ENCODE measurements at places on chromosomes 1 and 21.

DNA sequence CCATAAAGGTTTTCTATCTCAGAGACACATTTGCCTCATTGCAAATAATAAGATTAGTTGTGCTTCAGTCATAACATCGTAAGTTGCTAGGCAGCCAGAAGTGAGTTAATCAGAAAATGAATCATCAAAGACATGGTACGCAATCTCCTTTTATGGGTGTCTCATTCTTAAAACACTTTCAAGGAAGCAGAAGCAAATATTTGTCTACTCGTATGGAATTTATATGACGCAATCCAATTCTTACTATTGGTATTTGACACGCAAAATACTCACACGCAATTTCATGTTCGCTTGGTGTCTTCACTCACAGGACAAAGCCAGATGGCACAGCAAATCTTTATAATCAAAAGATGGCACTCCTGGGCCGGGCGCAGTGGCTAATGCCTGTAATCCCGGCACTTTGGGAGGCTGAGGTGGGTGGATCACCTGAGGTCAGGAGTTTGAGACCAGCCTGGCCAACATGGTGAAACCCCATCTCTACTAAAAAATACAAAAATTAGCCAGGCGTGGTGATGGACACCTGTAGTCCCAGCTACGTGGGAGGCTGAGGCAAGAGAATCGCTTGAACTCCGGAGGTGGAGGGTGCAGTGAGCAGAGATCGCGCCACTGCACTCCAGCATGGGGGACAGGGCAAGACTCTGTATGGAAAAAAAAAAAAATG is 56.4 kb downstream of the HLCS start:
- no peak for DNase-seq

DNA sequence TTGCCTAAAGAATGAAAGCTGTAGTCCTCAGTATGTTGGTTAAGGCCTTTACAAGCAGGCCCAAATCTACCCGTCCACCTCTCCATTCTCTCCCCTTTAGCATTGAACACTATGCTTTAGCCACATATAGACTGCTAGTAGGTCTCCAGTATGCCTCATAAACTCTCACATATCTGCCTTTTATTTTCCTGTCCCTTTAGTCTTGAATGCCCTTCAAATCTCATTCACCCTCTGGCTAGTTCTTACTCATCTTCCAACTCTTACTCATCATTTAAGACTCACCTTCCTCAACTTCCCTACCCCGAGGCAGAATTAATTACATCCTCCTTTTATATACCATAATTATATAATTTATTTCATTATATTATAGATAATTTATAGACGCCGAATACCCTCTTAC is 78.7 kb upstream of the TSPAN2 start:
- no peak for DNase-seq

DNA sequence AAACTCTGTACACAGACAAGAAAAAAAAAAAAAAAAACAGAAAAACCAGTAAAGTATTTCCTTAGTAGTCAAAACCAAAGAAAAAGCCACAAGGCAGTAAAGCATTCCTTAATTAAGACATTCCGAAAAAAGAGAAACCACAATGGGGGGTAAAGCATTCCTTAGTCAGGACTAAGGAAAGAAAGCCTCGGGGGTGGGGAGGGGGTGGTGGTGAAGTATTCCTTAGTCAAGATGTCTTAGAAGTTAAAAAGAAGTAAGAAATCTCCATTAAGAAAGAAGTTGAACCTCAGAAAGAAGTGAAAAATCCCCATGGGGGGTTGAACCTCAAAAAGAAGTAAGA is 28.2 kb upstream of the FMO1 start:
- DNase-seq: no peak

DNA sequence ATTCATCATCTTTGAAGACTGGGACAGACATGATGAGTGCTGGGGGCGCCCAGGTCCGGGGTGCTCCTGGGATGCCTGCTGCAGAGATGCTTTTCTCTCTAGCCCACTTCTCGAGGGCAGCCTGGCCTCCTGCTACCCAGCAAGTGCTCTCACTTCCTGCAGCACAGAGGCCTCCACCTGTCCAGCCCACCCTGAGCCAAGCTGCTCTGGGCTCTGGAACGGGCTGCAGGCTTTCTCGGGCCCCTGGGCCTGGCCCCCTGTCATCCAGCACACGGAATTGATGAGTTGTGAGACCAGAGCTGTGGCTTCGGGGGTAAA is 469.5 kb upstream of the VAMP3 start:
- DNase-seq: no peak

DNA sequence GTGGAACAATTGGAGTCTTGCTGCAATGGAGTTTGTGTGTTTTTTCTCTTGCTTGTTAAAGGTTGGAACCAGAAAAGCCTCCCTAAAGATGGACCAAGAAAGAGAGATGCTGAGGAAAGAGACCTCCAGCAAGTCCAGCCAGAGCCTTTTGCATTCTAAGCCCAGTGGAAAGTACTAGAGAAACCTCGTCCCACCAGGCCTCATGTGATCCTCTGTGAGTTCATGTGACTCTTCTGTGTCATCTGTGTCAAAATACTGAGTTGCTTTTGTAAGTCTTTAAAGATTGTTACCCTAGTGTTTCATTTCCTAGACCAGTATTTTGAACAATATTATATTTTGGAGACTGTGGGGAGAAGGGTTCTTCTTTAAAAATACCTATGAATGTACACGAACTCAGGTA is 12.5 kb upstream of the EFHD2 start:
- no peak for DNase-seq

DNA sequence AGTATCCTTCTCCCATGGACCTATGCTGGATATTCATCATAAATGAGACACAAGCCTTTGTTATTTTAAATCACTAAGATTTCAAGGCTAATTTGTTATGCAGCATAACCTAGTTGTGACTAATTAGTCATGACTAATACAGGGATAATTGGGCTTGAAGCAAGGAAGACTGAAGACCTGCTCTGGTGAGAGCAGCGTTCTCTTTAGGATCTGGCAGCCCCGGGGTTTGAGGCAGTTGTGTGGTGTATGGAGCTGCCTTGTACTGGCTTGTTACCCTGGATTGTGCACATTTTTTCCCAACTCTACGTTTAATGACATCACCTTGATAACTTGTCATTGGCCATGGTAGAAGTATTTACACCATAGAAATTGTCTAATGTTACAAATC is 25.7 kb upstream of the SPAG17 start:
- DNase-seq: no peak

GRCh38 chr1:41738475-41738874 is 180.2 kb downstream of the HIVEP3 start:
- DNase-seq: no peak

GRCh38 chr21:43933199-43933598 is 68.2 kb downstream of the AGPAT3 start:
- DNase-seq: no peak

- DNase-seq: no peak
Observed at GRCh38 chr1:14519976-14520375, 78.5 kb upstream of the KAZN start.

DNA sequence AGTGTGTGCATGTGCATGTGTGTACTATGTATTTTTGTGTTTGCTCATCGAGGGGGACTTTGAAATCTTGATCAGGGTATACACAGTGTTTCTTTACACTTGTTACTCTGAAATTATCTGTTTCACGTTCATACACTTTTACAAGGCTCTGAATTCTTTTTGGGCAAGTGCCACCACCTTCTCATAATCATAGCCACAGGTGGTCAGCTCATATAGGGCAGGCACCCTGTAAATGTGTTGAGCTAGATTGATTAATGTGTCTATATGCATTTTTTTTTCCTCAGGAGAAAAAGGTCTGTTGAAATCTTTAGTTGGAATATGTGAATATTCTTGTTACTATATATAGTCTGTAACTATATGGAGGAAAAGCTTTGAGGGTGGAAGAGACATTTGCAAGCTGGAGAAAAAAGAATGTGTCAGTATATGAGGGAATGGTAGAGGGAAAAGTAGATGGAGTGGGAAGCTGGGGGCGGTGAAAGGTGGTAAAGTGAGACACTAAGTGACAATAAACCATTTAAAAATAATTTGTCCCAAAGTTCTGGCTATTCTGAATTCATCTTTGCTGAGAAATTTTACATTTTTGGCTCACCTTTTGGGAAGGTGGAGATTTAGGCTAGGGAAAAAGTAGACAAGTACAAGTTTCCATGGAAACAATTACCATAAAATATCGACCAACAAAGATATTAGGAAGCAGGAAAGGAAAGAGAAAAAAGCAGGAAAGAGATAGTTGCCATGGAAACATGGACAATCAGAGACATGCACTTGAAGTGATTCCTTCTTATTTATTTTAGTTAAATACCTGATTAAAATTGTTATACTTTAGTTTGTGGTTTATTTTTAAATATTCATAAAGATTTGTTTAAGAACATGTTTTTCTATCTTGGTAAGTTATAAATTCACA is 277.5 kb downstream of the PDE4B start:
- no peak for DNase-seq

- no peak for DNase-seq
Observed at GRCh38 chr1:75764057-75764655, 21.9 kb upstream of the RABGGTB start.

DNA sequence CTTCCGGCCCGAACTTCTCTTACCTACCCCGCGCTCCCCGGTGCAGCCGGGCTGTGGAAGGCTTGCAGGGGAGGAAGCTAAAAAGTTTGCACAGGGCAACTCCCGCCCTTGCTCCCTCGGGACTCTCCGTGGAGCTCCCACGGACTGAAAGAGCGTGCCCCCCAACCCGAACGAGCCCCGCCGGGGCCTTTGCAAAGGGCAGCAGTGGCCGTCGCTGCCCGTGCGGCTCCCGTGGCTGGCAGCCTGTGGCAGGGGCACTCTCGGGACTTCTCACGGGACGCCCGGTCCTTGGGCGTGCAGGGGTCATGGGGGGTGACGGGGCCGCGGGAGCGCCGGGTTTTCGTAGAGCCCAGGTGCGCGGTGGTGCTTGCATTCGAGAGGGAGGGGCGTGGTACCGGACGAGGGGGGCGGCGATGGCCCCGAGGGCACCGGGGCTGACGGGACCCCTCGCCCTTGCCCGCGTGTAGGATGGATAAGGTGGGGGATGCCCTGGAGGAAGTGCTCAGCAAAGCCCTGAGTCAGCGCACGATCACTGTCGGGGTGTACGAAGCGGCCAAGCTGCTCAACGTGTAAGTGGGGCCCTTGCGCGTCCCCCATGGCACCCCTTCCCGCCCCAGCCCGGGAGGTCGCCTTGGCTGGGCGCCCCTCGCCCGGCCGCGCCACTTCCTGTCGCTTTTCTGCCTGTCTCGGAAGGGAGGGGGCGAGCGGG is 711 bp downstream of the GADD45A start:
- DNase-seq: peak; percentile 65

DNA sequence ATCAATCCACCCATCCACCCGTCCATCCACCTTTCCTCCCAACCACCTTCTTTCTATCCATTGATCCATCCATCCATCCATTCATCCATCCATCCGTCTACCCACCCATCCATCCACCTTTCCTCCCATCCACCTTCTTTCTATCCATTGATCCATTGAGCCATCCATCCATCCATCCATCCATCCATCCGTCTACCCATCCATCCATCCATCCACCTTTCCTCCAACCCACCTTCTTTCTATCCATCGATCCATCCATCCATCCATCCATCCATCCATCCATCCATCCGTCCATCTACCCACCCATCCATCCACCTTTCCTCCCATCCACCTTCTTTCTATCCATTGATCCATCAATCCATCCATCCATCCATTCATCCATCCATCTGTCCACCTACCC is 5.1 kb upstream of the EDN2 start:
- DNase-seq: no peak

DNA sequence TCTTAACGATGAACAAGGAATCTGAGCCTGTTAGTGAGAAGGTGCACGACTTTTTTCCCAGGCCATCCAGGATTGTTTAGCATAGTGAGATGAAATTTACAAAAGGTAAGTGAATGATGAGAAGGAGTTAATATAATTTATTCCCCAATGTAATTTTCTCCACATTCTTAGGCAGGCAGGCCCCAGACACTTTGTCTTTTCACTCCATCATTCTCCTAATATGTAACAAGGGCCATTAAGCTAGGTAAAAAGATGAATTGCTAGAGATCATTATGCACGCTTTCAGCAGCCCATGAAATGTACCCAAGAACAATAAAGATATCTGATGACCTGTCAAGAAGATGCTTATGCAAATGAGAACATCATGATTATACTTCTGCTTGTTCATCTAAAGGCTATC is 24.1 kb downstream of the NIBAN1 start:
- no peak for DNase-seq

- DNase-seq: no peak
Observed at GRCh38 chr1:179814546-179814838, 63.1 kb downstream of the TOR1AIP2 start.

DNA sequence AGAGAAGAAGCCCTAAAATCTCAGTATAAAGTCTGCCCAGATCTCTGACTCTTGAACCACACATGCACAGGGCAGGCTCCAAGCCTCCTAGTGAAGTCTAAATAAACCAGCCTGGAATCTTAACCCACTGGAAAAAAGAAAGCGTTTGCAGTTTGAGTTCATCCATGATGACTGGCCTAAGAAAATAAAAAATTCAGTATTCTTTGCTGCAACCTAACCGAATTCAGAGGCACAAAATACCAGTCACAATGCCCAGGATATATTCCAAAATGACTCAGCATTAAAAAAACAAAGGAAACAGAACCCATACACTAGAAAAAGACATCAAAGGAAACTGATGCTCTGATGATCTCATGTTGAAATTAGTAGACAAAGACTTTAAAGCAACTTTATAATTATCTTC is 269.2 kb downstream of the SDCCAG8 start:
- DNase-seq: no peak

- no peak for DNase-seq
Observed at GRCh38 chr1:157833145-157833544, 8.5 kb downstream of the CD5L start.

GRCh38 chr1:56320464-56321149 is 258.8 kb downstream of the PLPP3 start:
- no peak for DNase-seq

- no peak for DNase-seq
Observed at GRCh38 chr21:45593162-45594022, 50.1 kb upstream of the PCBP3 start.

DNA sequence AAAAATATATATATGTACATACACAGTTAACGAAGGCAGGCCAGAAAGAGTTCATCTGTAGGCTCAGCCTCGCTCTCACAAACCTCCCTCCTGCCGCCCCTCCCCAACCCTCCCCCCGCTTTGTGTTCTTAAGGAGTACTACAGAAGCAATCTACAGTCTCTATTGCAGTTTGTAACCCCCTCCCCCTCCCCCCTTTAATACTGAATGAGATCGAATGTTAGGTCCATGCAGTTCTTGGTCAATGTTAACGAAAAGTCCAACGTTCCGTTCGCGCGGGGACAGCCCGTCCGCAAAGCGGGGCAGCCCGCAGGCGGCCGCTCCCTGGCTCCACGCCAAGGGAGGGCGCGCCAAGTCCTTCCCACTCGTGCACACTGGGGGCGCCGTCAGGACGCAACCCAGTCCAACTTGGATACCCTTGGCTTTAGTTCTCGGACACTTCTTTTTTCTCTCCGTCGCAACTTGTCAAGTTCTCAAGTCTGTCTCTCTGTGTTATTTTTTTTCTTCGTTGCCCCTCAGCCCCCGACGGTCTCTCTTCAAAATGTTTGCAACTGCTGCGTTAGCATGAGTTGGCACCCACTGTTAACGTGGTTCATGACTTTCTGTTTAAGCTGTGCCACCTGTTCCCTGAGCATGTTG is 2.2 kb downstream of the JUN start:
- peak; percentile 31 for DNase-seq

All from hematopoietic multipotent progenitor cell treated with erythropoietin and hydrocortisone succinate and interleukin-3 and kit ligand, for 15 days (in vitro differentiated cells).